ENCODE measurements at places on chromosomes 13 and 19.

DNA sequence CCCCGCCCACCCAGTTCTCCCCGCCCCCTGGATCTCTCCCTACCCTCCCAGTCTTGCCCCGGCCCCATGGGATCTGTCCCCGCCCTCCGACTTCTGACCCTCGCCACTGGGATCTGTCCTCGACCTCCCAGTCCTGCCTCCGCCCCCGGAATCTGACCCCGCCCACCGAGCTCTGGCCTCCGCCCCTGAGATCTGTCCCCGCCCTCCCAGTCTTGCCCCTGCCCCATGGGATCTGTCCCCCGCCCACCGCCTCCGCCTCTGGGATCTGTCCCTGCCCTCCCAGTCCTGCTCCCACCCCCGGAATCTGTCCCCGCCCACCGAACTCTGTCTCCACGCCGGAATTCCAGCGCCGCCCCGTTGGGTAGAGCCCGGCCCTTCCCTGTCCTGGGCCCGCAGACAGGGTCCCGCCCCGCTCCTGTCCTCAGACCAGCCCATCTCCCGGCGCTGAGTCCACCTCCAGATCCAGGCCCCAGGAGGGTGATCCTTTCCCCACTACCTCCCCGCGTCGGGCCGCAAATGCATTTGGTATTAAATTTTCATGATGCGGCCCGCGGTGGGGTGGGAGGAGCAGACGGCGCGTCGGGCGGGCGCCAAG, 1.5 kb upstream of the SLC17A7 start:
- peak; percentile 29 for DNase-seq

DNA sequence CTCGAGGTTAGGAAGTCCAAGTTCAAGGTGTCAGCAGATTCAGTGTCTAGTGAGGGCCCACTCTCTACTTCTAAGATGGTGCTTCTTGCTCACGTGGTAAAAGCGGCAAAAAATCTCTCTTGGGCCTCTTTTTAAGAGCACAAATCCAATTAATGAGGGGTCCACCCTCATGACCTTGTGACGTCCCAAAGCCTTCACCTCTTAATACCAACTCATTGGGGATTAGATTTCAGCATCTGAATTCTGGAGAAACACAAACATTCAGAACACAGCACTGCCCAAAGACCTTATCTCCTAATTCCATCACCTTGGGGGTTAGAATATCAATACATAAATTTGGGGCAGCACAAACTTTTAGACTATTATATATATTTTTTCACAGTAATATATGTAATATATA, 146.4 kb upstream of the GPC6 start:
- DNase-seq = no peak

- DNase-seq = no peak
Observed at GRCh38 chr13:75440100-75440499, 41.9 kb downstream of the TBC1D4 start.

GRCh38 chr19:40611096-40611495, 9.9 kb downstream of the LTBP4 start:
- peak; percentile 11 for DNase-seq

DNA sequence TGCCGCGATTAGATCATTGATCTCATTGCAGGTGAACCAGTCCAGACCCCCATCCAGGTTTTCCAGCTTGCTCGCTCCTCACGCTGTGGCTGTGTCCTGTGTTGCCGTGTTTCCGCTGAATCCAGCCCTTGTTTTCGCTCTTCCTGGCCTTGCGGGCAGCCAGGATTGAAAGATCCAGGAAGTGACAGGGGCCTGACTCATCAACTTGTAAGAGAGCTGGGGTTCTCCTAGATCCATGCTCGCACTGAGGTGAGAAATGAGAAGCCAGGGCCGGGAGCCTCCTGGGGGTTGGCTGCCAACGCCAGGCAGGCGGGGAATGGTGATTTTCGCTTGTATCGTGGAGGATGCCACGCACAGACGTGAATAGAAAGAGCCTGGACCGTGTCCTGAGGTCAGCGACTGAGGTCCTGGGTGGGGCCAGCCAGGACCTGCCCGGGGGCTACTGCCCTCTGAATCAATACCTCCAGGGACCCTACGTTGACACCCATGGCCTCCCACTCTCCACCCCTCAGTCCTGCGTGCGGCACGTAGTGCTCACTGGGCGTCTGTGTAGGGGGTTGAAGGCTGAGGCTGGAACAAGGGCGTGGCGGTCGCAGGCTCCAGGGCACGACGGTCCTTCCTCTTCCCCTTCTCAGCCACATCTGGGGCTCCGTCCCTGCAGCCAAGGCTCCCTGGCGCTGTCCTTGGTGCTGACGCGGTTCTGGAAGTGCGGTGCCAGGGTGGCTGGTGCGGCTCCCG, 7.3 kb upstream of the PTPRH start:
- DNase-seq = peak; percentile 96

GRCh38 chr19:19661675-19662251, 1.7 kb downstream of the ATP13A1 start:
- no peak for DNase-seq

GRCh38 chr13:99273128-99273527, 14.9 kb upstream of the GPR18 start:
- no peak for DNase-seq

GRCh38 chr19:18389726-18390064, 3.7 kb downstream of the GDF15 start:
- DNase-seq = no peak

DNA sequence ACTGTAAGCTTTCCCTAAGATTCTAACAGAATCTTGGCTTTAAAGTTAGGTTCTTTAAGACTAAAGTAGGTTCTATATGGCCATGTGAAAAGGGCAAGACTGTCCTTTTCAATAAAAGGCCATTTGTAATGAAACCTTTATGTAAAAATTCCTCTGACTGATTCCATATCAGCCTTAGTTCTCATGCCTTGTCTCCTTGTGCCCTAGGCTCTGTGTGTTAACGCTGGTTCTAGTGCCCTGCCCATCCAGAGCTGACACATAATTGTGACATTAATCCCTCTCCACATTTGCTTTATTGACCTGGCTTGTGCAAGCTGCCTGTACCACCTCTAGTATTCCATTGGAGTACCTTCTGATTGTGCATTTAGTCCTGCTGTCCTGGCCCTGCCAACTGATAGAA, 28.2 kb downstream of the CYSLTR2 start:
- no peak for DNase-seq

- peak; percentile 49 for DNase-seq
Observed at GRCh38 chr19:49983645-49984229, 22.8 kb upstream of the SIGLEC11 start.

DNA sequence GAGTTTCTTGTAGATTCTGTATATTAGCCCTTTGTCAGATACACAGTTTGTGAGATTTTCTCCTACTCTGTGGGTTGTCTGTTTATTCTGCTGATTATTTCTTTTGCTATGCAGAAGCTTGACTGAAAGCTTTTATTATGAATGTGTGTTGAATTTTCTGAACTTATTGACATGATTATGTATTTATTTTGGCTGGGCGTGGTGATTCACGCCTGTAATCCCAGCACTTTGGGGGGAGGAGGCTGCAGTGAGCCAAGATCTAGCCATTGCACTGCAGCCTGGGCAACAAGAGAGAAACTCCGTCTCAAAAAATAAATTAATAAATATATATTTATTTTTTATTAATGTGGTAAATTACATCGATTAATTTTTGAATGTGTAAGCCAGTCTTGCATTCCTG, 78.9 kb downstream of the DNAJC15 start:
- DNase-seq = no peak
